ENCODE measurements at places on chromosomes 5 and 9. TPM values are rescaled to one million over a fixed set of nuclear protein-coding genes. Genes with fewer than 3 reads are reported as not detected.

- no peak overlapping the region for H3K27ac ChIP-seq
- H3K27me3 ChIP-seq: no peaks in the 10 kb centered on the region
- H3K4me3 ChIP-seq: no peak overlapping the region
- DNase-seq: no peak
- no peaks in the 10 kb centered on the region for H3K4me1 ChIP-seq
Measured at GRCh38 chr9:121852651-121853616, 201.5 kb downstream of the DAB2IP start.

The TAF11L6 gene
- total RNA-seq: not detected

The SMARCA2 gene
- 100 TPM for total RNA-seq

GRCh38 chr9:96655198-96655851 lies at the start of gene PRXL2C:
PRXL2C (minus strand) TSS chr9:96655317; CDS start chr9:96655281, 36 bp downstream.
- H3K4me3 ChIP-seq: peak within 1 kb of the TSS; percentile 89
- DNase-seq: peak; percentile 90
- H3K36me3 ChIP-seq: no peaks in the 10 kb centered on the region
- H3K27me3 ChIP-seq: no peaks in the 10 kb centered on the region

The EXOSC2 gene
- total RNA-seq: 80.5 TPM

DNA sequence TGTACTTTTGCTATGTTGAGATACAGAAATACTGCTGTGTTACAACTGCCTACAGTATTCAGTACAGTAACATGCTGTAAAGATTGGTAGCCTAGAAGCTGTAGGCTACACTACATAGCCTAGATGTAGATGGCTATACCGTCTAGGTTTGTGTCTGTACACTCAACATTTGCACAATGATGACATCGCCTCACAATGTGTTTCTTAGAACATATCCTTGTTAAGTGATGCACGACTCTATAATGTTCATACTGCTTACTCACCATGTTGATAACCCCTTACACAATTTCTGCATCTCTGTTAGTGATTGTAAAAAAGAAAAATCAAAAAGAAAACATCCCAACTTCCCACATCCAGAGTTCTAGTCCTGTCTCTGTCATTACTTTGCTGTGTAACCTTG lies 450.0 kb downstream of the CCDC171 start:
- H3K36me3 ChIP-seq: no peaks in the 10 kb centered on the region
- H3K27ac ChIP-seq: no peak overlapping the region
- H3K27me3 ChIP-seq: no peaks in the 10 kb centered on the region

GRCh38 chr5:171315386-171315891 lies 6.4 kb downstream of the TLX3 start:
- no peak overlapping the region for H3K4me3 ChIP-seq
- H3K27ac ChIP-seq: no peak overlapping the region
- no peak for DNase-seq
- no peaks in the 10 kb centered on the region for H3K36me3 ChIP-seq
- H3K4me1 ChIP-seq: peaks cover 24% of the 10 kb centered on the region

DNA sequence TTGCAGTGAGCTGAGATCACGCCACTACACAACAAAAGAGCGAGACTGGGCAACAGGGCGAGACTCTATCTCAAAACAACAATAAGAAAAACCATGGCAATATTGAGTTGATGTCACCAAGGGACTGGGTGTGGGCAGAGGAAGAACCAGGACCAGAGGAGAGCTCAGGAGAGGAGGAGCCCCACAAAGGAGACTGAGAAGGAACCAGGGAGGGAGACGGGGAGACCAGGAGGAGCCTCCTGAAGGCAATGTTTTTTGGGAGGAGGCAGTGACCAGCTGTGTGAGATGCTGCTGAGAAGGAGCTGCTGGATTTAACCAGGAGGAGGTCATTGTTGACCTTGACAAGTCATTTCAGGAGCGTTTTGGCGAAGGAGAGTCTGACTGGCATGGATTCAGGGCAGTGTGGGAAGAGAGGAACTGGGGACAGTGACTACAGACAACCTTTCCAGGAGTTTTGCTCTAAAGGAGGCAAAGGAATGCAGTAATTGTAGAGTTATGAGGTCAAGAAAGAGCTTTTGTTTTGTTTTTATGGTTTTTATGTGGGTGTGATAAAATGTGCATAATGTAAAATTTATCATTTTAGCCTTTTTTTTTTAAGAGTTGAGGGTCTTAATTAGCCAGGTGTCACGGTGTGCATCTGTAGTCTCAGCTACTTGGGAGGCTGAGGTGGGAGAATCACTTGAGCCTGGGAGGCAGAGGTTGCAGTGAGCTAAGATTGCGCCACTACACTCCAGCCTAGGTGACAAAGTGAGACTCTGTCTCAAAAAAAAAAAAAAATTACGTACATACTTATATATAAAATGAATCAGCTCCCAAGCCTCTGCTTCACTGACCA lies 17.9 kb downstream of the TRUB2 start:
- DNase-seq: no peak
- H3K4me1 ChIP-seq: no peaks in the 10 kb centered on the region
- H3K36me3 ChIP-seq: peaks cover 5% of the 10 kb centered on the region
- H3K27ac ChIP-seq: peak overlapping the region; percentile 60
- no peaks in the 10 kb centered on the region for H3K27me3 ChIP-seq

DNA sequence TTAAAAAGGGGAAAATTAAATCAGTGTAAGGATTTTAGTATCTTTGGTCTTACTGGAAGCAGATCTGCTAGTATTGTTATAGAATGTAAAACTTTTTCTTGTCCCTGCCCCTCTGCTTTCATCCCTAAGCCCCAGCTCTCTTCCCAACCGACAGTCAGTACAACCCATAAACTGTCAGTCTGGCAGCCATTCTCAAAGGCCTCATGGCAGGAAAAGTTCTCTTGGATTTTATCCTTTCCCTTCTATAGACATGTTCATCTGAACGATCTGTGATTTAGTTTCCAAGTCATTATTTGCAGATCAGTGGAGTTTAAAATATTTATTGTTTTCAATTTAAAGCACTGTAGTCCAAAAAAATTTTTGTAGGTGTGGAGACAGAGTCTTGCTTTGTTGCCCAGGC lies 39.2 kb downstream of the ARRDC3 start:
- no peak overlapping the region for H3K4me3 ChIP-seq
- H3K27ac ChIP-seq: no peak overlapping the region
- no peaks in the 10 kb centered on the region for H3K27me3 ChIP-seq
- DNase-seq: no peak
- H3K4me1 ChIP-seq: no peaks in the 10 kb centered on the region

DNA sequence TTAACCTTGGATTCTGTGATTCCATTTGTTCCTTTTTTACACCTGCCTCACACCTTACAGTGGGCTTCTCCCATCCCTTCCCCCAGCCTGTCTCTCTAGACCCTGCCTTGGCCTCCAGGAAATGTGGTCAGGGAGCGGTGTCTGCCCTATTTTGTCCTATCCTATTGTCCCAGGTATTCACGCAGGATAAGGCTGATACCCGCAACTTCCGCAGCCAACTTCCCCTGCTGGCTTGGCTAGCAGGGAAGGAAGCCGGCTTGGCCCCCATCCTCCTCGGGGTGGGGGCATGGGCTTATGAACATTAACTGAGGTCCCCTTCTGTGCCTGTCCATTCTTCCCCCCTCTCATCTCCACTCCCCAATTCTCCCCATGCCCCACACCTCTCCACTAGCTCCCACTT lies 3.5 kb downstream of the CSF1R start:
- H3K27me3 ChIP-seq: peaks cover 32% of the 10 kb centered on the region
- no peaks in the 10 kb centered on the region for H3K36me3 ChIP-seq
- H3K4me1 ChIP-seq: no peaks in the 10 kb centered on the region
- DNase-seq: no peak
- H3K4me3 ChIP-seq: no peak overlapping the region

DNA sequence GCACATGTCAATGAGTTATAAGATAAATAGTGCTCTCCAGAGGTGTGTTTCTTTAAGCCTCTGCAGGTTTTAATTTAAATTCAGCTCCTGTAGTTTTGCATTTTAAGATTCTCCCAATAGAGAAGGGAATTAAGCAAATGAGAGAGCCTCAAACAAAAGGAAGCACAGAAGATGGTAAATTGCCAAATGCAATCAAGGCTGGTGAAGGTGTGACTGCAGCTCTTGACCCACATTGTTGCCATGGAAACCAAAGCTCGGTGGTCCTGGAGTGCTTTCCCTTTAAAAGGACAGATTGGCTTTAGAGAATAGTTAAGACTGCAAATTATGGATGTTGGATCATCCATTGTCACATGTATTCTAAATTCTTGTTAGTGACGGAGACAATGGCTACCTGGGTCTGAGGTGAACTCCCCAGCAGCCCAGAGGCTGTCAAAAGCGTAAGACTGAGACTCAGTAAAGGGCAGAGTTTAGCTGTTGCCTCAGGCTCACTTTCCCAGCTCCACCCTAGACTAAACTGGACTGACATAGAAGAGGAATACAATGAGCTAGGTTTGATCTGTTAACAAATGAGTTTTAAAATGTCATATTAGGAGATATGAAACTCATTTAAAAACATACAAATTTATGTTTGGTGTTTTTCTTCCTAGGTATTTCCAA lies 12.3 kb downstream of the GAPT start:
- peaks cover 2% of the 10 kb centered on the region for H3K4me1 ChIP-seq
- H3K36me3 ChIP-seq: no peaks in the 10 kb centered on the region
- no peak overlapping the region for H3K27ac ChIP-seq
- peaks cover 14% of the 10 kb centered on the region for H3K27me3 ChIP-seq
- H3K4me3 ChIP-seq: no peak overlapping the region

- no peaks in the 10 kb centered on the region for H3K36me3 ChIP-seq
- H3K27ac ChIP-seq: no peak overlapping the region
- peaks cover 16% of the 10 kb centered on the region for H3K4me1 ChIP-seq
- H3K27me3 ChIP-seq: no peaks in the 10 kb centered on the region
Measured at GRCh38 chr5:173963867-173964441, 25.0 kb upstream of the C5orf47 start.

GRCh38 chr9:132828201-132828770 lies 49.8 kb downstream of the AK8 start:
- no peaks in the 10 kb centered on the region for H3K36me3 ChIP-seq
- DNase-seq: no peak
- no peaks in the 10 kb centered on the region for H3K4me1 ChIP-seq
- peaks cover 25% of the 10 kb centered on the region for H3K27me3 ChIP-seq
- no peak overlapping the region for H3K4me3 ChIP-seq

DNA sequence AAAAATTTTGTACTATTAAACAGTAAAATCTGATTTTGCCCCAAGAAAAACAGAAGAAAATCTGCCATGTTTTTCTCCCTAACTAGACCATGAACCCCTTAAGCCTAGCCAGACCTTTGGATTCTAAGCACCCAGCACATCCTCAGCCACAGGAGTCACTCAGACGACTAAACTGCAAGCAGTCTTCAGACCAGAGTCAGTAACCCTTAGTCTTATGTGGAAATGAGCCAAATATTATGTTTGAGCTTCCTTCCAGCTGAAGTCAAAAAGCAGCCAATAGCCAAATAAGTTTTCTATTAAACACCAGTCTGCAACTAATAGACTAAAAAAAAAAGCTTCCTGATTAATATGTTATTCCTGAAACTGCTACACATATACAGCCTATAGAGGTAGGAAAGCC lies 47.4 kb downstream of the GOLPH3 start:
- peaks cover 43% of the 10 kb centered on the region for H3K36me3 ChIP-seq
- DNase-seq: no peak
- H3K4me1 ChIP-seq: peaks cover 51% of the 10 kb centered on the region
- no peak overlapping the region for H3K27ac ChIP-seq
- no peak overlapping the region for H3K4me3 ChIP-seq

GRCh38 chr9:137672907-137673791 lies 54.3 kb downstream of the EHMT1 start:
- H3K4me1 ChIP-seq: peaks cover 30% of the 10 kb centered on the region
- H3K27ac ChIP-seq: peak overlapping the region; percentile 28
- no peak overlapping the region for H3K4me3 ChIP-seq
- H3K27me3 ChIP-seq: no peaks in the 10 kb centered on the region
- peaks cover 8% of the 10 kb centered on the region for H3K36me3 ChIP-seq

GRCh38 chr9:90140131-90140818 lies 502.3 kb downstream of the DIRAS2 start:
- no peak overlapping the region for H3K4me3 ChIP-seq
- H3K4me1 ChIP-seq: no peaks in the 10 kb centered on the region
- no peaks in the 10 kb centered on the region for H3K36me3 ChIP-seq
- DNase-seq: no peak
- H3K27ac ChIP-seq: no peak overlapping the region
- H3K27me3 ChIP-seq: peaks cover 11% of the 10 kb centered on the region

GRCh38 chr5:150077060-150077459 lies 9.3 kb downstream of the CSF1R start:
- no peak overlapping the region for H3K4me3 ChIP-seq
- H3K36me3 ChIP-seq: no peaks in the 10 kb centered on the region
- no peak overlapping the region for H3K27ac ChIP-seq
- H3K27me3 ChIP-seq: peaks cover 3% of the 10 kb centered on the region
- DNase-seq: no peak

The GRIA1 gene
- total RNA-seq: not detected

DNA sequence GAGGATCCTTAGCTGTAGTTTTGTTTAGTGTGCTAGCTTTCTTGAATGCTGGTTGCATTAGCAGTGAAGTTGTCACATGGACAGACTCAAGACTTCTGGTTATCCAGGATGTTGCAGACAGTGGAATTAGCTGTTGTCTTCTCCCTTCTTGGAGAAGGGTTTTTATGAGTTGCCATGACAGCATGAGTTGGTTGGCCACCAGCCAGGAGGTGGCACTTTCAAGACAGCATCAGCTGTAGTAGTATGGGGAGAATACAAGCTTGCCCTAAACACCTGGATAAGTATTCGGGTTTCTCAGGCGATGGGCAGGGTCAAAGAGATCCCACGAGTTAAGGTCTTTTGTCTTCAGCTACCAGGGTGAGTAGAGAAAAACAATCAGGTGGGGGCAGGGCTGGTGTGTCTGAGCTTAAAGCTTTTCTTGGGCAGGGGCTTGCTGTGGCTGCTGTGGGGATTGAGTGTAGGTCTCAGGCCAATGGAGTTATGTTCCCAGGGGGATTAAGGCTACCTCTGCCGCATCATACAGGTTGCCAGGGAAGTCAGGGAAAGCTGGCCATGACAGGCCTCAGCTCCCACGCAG lies 7.7 kb upstream of the C5orf47 start:
- no peak overlapping the region for H3K27ac ChIP-seq
- DNase-seq: no peak
- no peaks in the 10 kb centered on the region for H3K4me1 ChIP-seq
- peaks cover 23% of the 10 kb centered on the region for H3K27me3 ChIP-seq
- no peaks in the 10 kb centered on the region for H3K36me3 ChIP-seq

GRCh38 chr5:57037355-57037754 lies 85.4 kb upstream of the MIER3 start:
- H3K4me3 ChIP-seq: no peak overlapping the region
- no peak overlapping the region for H3K27ac ChIP-seq
- H3K4me1 ChIP-seq: no peaks in the 10 kb centered on the region
- H3K27me3 ChIP-seq: peaks cover 3% of the 10 kb centered on the region
- no peak for DNase-seq

GRCh38 chr5:172642051-172642409 lies 967 bp downstream of the NEURL1B start:
- no peak for DNase-seq
- no peaks in the 10 kb centered on the region for H3K4me1 ChIP-seq
- H3K4me3 ChIP-seq: no peak overlapping the region
- peaks cover 34% of the 10 kb centered on the region for H3K27me3 ChIP-seq
- no peaks in the 10 kb centered on the region for H3K36me3 ChIP-seq

The TAF11L10 gene
- total RNA-seq: not detected

GRCh38 chr5:159730285-159730684 lies 186.0 kb upstream of the ADRA1B start:
- DNase-seq: no peak
- no peaks in the 10 kb centered on the region for H3K4me1 ChIP-seq
- no peaks in the 10 kb centered on the region for H3K36me3 ChIP-seq
- H3K27me3 ChIP-seq: peaks cover 8% of the 10 kb centered on the region
- no peak overlapping the region for H3K4me3 ChIP-seq

- peaks cover 13% of the 10 kb centered on the region for H3K27me3 ChIP-seq
- no peak for DNase-seq
- H3K27ac ChIP-seq: no peak overlapping the region
- H3K4me3 ChIP-seq: no peak overlapping the region
- peaks cover 8% of the 10 kb centered on the region for H3K4me1 ChIP-seq
Measured at GRCh38 chr5:10990634-10991033, 229.6 kb upstream of the DAP start.

Measured in activated CD4-positive, alpha-beta memory T cell treated with anti-CD3 and anti-CD28 coated beads for 36 hours (primary cell).